Activated T-helper 1 cell treated with anti-CD3 and anti-CD28 coated beads, Interleukin-2, amount 50 U/mL, for 16 hours (primary cell): ENCODE measurements at places on chromosomes 6 and 20.

- no peak for DNase-seq
Measured at GRCh38 chr6:132512342-132512637, 626 bp downstream of the STX7 start.

GRCh38 chr20:59434960-59435359, 134.5 kb downstream of the EDN3 start:
- DNase-seq, result no peak

DNA sequence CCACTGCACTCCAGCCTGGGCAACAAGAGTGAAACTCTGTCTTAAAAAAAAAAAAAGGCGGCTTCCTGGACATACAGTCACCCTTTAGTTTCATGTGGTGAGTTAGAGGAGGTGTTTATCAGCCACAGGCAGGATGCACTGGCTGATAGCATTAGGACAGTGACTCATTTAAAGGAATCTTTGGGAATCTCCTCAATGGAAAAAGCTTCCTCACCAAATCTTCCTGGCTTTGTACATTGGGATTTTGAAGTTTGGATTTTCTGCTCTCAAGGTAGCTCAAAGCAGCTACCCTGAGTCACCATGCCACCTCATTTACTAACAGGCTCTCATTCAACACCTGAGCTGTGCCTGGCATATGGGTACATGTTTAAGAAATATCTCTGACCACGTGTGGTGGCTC, 20.2 kb downstream of the PRPH2 start:
- DNase-seq, result no peak

GRCh38 chr6:110614586-110614985, 138.2 kb upstream of the SLC22A16 start:
- DNase-seq, result no peak

DNA sequence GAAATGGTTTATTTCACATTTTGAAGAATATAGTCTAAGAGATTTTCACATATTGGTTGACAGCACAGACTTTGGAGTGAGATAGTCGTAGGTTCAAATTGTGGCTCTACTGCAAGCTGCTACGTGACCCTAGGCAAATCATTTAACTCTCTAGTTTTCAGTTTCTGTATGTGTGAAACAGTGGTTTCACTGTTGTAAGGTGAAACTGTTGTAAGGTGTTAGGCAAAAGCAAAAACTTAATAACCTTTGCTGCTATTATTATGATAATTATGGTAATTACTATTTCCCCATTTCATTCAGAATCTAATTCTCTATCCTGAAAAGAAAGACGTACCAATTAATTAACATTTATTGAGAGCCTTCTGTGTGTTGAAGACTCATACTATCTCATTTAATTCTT, 144.2 kb downstream of the REV3L start:
- DNase-seq, result no peak

GRCh38 chr6:150539568-150539967, 60.1 kb upstream of the PLEKHG1 start:
- DNase-seq, result no peak

GRCh38 chr6:41451515-41452163, 94.5 kb upstream of the FOXP4 start:
- no peak for DNase-seq

GRCh38 chr20:44027343-44028002, 112.8 kb downstream of the TOX2 start:
- DNase-seq, result no peak

DNA sequence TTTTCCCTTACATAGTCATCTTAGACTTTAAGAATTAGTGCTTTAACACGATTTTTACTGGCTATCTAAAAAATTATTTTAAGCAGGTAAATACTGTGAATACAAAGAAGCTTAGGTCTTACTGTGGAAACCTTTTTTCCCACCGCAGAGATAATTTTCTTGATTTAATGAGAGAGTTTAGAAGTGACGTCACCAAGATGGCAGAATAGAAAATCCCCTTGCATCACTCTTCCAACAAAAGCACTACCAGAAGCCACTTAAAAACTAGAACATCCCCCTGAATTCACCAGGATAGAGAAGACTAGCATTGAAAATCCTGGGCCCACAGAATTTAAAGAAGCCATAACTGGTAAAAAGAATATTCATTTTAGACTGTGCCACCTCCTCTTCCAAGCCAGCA, 375.4 kb upstream of the PTCHD4 start:
- no peak for DNase-seq

DNA sequence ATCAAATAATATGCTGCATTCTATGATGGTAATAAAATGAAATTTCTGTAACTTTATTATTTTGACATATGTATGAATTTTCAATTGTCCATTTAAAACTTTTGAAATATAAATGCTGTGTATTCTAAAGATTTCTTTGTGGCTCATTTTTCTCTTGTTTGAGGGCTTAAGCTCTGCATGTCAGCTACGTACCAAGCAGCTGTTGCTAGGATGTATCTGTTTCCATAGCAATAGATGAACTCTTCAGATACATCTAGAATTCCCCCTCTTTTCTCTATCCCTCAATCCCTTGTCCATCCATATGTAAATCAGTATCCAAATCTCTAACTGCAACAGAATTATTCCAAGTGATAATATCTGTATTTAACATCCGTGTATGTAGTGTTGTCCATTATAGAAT, 76.5 kb upstream of the OPRM1 start:
- DNase-seq, result no peak

- no peak for DNase-seq
Measured at GRCh38 chr6:15901141-15902115, 227.5 kb upstream of the MYLIP start.

DNA sequence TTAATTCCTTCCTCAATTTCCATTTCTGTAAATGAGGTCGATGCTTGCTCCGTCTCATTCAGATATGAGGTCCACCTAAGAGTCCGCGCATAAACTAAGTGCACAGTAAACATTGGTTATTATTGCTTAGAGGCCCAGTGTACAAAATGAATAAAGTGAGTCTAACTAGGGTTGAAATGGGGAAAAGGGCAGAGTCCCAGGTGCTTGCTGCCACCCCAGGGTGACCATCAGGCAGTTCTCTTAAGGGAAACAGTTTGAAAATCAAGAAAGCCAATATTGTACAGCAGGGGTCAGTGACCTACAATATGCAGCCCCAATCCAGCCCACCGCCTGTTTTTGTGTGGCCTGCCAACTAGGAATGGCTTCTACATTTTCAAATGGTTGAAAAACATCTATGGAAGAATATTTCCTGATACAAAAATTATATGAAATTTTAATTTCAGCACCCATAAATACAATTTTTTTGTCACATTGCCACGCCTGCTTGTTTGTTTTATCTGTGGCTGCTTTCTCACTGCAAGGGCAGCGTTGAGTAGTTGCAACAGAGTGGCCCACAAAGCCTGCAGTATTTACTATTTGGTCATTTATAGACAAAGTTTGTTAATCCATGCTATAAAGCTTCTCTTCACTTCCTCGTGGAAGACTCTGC, 43.3 kb downstream of the SLC13A3 start:
- DNase-seq, result no peak

DNA sequence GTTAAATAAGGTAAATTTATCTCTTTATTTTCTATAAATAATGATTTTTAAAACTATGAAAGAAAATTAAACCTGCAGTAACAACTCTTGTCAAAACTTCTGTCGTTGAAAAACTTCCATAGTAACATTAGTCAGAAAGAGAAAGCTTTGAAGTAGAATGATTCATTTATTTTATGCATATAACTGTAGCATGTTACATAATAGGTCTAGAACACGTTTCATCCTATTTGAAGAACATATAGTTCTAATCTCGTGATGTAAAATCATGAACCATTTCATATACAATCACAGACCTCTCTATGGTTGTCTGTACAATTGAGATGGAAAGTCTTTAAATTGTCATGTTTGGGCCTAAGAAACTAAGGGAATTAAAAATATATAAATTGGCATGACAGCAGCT, 61.3 kb upstream of the MYLIP start:
- no peak for DNase-seq

GRCh38 chr6:46484081-46484820, 7.0 kb downstream of the RCAN2 start:
- DNase-seq, result no peak

GRCh38 chr6:40845553-40845952, 193.5 kb downstream of the UNC5CL start:
- DNase-seq, result no peak

- DNase-seq, result no peak
Measured at GRCh38 chr20:1702328-1702727, 44.7 kb upstream of the SIRPG start.

GRCh38 chr20:15224199-15224598, 886.8 kb upstream of the FLRT3 start:
- no peak for DNase-seq

GRCh38 chr20:51565298-51566144, 23.0 kb upstream of the NFATC2 start:
- no peak for DNase-seq

GRCh38 chr20:50146214-50146613, 7.3 kb downstream of the PEDS1 start:
- no peak for DNase-seq

DNA sequence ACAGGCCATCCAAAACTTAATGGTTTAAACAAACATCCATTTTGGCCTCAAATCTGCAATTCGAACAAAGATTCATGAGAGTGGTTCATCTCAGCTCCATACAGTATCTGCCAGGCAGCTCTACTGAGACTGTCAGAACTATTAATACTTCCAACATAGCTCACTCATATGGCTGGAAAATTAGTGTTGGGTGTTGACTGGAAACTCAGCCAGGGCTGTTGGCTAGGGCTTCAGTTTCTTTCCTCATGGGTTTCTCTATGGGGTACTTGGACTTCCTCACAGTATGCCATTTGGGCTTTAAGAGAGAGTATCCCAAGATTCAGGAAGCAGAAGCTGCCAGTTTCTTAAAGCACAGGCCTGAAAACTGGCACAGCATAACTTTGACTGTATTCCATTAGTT, 240.3 kb downstream of the TPBG start:
- no peak for DNase-seq

GRCh38 chr6:14828201-14828611, 417.7 kb upstream of the JARID2 start:
- DNase-seq, result no peak

DNA sequence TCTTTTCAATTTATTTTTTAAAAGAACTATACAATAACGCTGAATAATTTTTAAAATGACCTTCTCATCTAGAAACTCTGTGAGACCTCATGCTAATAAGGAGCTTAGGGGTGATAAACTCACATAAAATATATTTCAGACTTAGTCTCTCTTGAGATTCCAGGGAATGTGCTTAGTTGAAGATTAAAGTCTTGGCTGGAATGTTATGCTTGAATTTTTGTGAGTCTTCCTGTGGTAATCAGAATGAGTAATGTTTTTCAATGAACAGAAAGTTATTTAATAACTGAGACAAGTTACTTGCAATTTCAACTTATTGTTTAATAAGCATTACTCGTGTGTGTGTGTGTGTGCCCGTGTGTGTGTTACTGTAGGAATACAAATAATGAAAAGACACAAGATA, 379.9 kb upstream of the EPHA7 start:
- no peak for DNase-seq

GRCh38 chr6:27812805-27813492, 99.2 kb downstream of the OR2B2 start:
- DNase-seq, result no peak

- no peak for DNase-seq
Measured at GRCh38 chr20:44637522-44638372, 13.8 kb downstream of the ADA start.

DNA sequence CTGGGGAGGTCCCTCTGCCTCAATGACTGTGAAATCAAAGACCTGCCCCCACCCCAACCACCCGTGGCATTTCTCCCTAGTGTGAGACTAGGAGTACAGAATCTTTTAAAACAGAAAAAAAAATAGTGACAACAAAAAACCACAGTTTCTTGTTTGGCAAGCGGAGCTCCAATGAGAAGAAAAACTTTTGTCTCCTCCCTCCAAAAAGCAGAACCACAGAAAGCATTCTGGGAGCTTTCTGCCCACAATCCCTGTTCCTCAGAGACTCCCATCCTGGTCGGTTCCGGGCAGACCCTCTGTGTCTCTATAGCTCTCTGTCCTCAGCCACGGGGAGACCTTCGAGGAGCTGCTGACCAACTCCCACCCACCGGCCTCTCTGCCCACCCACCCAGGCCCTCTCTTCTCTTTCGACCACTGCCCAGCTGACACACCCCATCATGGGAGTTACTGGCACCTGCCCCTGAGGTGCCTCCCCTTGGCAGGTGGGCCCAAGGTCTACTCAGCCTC, 4.9 kb downstream of the PREX1 start:
- DNase-seq, result no peak

- no peak for DNase-seq
Measured at GRCh38 chr6:7914311-7914710, 3.7 kb upstream of the TXNDC5 start.

DNA sequence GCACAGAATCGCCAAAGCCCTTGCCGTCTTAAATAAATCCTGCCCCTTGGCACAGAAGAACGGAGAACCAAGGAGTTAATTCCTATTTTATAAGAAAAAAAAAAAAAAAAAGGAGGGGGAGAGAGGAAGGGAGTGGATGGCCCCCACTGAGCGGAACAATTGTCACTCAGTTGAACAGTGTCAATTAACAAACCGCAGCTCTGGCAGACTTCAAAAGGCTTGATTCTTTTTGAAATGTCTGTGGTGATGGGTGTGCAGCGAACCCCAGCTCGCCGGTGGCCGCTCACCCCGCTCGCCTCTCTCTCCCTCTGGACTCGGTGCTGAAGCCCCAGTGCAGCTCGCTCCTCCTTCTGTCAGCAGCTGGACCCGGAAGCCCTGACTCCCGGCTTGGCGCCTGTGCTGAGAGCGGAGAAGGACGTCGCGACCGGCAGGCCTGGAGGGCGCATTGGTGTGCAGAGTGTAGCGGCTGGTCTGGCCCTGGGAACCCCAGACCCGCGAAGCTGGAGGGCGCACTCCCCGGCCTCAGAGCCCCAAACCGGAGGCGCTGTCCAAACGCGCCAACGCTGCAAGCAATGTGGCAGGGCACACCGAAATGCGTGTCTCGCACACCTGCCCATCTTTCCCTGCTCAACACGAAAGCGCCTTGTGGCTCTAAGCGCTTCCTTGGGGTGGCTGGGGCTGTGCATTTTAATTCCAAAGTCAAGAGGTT, 3.4 kb downstream of the LINC00237 start:
- no peak for DNase-seq

DNA sequence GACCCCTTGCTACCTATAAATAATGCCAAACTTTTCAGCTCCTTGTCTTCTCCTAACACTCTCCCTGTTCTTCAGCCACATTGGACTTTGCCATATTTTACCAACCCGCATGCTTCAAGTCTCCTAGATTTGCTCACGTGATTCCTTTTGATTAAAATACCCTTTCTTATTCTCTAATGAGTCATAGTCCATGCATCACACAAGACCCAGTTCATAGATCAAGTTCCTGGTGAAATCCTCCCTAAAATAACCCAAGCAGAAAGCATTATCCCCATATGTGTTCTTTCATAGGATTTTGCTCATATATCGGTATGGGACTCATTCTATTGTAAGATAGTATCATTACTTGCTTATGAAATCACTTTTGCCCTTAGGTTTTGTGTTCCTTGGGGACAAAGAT, 108.9 kb upstream of the STXBP5 start:
- no peak for DNase-seq

GRCh38 chr20:31712564-31713311, 9.9 kb downstream of the BCL2L1 start:
- DNase-seq, result no peak

GRCh38 chr6:164927288-164928056, 381.9 kb downstream of the C6orf118 start:
- DNase-seq, result peak; percentile 14
